ENCODE measurements at places on chromosomes 1 and 21.

GRCh38 chr1:219430419-219430818 is 182.5 kb downstream of the ZC3H11B start:
- no peak for DNase-seq

DNA sequence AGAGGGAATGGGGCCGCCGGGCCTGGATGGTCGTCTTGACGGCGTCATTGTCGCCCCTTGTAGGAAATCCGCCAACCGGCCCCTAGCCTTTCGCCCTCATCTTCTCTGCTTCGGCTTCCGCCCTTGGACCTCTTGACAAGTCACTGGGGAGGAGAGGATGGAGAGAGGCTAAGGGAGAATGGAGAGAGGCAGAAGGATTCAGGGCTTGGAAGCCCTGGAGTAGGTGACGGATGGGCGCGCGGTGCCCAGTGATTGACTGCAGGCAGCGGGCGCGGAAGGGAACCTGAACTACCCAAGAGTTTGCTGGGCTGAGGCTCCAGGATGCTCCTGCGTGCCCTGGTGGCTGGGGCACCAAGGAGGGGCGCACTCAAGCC is 651 bp downstream of the PDE4B start:
- no peak for DNase-seq

GRCh38 chr21:37675202-37675801 is 241.0 kb downstream of the KCNJ6 start:
- DNase-seq, result no peak

GRCh38 chr1:166870584-166870983 is 5.5 kb downstream of the TADA1 start:
- no peak for DNase-seq

GRCh38 chr1:65510961-65511360 is 90.5 kb downstream of the LEPR start:
- DNase-seq, result no peak

GRCh38 chr1:84847253-84848250 is 45.5 kb downstream of the LPAR3 start:
- DNase-seq, result peak; percentile 84

DNA sequence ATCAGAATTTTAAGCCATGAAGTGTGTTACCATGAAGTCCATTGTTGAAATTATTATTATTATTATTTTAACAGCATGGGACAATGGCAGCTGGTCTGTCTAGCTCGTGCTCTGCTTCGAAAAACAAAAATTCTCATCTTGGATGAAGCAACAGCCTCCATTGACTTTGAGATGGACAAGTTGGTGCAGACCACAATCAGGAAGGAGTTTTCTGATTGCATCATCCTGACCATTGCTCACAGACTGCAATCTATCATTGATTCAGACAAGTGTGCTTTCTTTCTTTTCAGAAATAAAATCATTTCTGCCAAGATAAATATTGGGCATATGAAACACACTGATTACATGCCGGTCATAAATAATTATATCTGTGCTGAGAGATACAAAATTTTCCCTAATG is 21.0 kb downstream of the HSPA13 start:
- no peak for DNase-seq

DNA sequence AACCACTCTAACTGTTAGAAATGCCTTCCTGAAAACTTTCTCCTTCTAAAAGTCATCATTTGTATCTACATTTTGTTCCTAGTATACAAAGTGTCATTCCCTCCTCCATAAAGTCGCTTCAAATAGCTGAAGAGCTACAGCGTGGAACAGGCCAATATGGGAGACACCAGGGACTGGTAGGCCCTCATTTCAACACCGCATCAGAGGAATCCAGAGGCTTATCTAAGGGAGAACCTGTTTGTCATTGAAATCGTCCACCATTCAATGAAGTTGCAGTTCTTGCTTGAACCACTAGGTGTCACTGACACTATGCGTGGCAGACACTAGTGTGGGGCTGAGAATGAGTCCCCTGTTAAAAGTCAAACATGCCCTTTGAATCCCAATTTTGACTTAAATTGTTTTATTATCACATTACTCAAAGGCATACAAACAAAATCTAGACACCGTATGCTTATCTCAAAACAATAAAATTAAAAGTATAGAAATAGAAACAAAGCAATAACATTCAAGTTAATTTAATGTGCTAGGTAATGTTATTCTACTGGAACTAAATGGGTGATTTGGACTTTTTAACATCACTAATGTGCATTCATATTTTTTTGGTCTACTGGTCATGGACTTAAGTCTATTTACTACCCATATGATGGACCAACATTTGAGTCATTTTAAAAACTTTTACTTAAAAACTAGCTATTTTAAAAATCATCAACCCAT is 182.3 kb downstream of the FCRL5 start:
- DNase-seq, result no peak

All from GM04503 (cell line).